ENCODE measurements at places on chromosomes 11 and 22. TPM values are rescaled to one million over a fixed set of nuclear protein-coding genes. Genes with fewer than 3 reads are reported as not detected.

DNA sequence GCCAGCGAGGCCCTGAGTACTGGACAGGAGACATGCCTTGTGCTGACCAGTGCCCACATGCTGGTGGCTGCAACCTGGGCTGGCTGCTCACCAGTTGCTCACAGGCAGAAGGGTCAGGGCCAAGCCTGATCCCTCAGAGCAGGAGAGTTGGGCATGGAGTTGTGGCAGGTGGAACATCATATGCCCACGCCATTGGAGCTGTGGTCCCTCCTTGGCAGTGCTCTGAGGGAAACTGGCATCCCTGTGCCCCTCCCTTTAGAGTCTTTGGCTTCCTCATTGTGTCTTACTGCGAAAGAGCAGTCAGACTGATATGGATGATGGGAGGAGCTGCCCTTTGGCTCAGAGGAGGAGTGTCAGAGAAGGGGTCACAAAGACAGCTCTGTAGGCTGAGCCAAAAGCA is 3.1 kb upstream of the MYEOV start:
- DNase-seq: no peak

Gene LUZP2
- total RNA-seq: 0.28 TPM

Gene OSBPL5
- 30.6 TPM for total RNA-seq

Gene CCDC85B
- total RNA-seq: 29.4 TPM

DNA sequence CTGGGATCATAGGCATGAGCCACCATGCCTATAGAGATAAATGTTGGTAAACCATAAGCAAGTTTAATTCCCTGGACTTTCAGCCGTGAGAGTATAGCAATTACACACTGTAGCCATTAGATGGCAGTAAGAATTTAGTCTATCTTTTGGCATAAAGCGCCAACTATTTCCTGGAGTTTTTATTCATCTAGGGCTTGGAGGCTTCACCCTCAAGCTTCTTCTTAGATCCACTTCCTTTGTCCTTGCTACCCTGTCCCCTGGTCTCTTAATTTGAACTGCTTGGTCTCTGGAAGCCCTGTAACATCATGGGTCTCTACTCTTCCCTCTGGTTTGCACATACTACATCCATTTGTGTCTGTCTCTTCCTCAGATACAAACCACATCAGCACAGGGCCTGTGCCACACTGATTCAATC is 38.2 kb downstream of the OR10A6 start:
- no peak for DNase-seq

DNA sequence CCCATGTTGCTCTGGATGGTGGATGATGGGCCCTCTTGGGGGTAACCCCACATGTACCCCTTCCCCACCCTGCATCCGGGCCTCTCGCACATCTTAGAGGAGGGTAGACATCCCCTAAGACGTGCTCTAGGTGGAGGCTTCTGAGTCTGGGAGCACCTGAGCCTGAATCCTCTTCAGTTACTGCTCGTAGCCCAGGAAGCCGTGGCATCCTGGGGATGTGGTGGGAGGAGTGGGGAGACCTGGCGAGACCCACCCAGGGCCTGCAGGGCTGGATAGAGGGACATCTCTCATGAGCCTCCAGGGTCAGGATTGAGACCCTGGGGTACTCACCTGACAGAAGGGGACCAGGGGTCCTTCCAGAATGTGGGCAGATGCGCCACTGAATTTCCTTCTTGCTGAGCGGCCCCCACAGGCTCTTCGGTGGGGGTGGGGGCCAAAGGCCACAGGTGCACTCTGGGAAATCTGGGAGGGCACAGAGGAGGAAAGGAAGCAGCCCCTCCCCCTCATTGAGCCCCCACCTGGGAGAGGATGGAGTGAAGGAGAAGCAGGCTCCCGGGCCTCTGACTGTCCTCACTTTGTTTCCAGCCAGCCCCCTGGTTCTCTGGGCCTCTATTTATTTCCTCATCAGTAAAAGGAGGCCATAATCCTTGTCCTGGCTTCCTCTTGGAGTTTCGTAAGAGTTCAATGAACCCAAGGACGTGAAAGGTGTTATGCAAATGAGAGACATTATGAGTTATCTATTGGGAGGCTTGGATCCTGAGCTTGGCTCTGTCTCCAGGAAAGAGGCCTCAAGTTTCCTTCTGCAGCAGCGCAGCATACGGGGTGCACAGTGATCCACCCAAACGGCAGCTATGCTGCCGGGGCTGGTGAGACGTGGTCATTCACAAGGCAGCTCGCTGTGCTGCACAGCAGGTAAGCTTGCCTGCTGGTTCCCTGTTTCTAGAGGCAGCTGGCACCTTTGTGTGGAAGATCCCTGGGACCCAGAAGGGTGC is 31.2 kb downstream of the KCNJ4 start:
- DNase-seq: no peak

Gene ADAMTS15
- 7.7 TPM for total RNA-seq

DNA sequence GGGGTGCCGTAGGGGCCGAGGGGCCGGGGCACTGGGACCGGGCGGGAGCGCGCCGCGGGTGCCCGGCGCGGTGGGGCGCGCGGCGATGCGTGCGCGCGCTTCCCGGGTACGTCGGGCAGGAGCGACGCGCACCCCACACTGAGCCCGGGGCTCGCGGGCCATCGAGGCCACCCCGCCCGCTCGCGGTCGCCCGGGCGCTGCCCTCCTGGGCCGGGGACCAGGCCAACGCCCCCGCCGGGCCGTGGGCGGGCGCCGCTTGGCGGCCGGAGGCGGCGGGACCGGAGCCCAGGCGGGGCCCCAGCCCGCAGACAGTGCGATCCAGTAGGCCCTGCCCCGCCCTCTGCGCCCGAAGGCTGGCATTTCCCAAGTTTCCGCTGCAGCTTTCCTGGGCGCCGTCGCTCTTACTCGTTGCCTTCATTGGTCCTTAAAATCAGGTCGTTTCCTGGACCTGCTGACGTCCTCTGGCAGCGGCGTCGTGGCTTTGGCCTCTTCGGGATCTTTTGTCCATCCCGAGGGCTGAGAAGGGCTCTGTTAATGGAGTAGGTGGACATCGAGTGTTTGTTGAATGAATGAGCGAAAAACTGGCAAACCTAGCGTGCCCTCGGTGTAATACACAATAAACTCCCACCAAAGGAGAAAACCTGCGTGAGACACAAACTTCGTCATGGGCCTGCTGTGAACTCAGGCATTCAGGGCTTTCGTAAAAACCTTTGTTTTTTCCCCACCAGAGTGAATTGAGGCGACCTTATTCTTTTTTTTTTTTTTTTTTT is 638 bp downstream of the PARVA start:
- peak; percentile 57 for DNase-seq

Data from neural crest cell (in vitro differentiated cells).